ENCODE measurements at places on chromosomes 13 and 19.

DNA sequence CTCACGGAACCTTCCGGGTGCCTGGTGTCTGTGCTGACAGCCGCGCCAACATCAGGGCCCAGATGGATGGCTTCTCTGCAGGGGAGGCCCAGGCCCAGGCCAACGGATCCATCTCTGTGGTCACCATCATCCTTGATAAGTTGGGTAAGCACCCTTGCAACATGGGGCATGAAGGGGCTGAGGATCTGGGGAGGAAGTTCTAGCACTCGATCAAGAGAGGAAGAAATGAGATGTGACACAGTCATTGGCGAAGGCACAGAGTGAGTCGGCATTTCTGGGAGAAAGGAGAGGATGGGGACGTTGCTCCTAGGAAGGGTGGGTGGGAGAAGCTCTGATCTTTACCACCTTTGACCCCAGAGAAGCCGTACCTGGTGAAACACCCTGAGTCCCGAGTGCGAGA is 4.4 kb downstream of the CILP2 start:
- DNase-seq = no peak

GRCh38 chr19:4814625-4815425 is 16.7 kb downstream of the TICAM1 start:
- no peak for DNase-seq

DNA sequence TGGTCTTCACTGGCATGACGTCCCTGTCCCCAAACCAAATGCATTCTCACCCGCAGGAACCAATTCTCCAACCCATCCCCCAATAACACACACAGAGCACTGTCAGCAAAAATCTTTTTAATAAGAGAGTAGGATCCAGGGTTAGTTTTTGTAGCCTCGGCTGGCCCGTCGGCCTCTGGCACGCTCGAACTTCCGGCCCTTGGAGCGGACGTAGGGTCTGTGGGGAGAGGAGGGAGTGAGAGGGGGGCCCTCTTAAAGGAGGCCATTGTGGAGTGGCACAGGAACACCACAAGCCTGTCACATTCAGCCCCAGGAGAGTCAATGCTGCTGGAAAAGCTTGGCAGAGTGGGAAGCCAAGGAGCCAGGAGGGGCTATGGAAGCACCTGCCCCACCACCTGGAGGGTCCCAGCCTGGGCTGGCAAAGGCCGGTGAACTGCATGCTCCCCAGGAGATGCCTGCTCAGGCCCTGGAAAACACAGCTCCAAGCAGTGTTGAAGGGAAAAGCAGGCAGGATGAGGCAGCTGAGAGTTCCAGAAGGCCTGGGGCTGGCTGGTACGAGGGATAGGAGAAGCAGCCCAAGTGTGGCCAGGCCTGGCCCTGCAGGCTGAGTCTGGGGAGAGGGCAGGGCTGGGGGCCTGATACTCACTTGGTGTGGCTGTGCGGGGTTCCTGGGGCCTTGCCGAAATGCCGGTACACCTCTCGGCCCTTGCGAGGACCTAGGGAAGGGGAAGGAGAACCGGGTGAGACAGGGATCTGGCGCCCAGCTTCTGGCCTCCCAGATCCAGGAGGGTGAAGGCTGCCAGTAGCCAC is 560 bp upstream of the FAM83E start:
- no peak for DNase-seq

DNA sequence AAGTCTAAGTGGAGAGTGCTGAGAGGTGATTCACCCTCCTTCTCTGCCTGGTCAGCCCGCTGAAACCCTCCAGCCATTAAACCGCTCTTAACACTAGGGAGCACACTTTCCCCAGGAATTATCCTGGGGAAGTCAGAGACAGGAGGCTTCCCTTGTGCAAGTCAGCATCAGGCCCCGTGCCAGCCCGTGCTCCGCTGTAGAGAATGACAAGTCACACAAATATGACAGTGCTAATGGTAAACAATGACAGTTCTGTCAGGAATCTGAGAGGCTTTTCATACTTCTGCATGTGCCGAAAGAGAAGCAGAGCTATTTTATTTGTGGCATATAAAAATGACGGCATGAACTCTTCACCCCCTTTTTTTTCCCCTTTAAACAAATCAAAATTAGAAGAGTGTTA is 816.9 kb upstream of the SLC10A2 start:
- peak; percentile 82 for DNase-seq

- no peak for DNase-seq
These were observed 32.4 kb downstream of the ZSWIM4 start for GRCh38 chr19:13827656-13828055.

DNA sequence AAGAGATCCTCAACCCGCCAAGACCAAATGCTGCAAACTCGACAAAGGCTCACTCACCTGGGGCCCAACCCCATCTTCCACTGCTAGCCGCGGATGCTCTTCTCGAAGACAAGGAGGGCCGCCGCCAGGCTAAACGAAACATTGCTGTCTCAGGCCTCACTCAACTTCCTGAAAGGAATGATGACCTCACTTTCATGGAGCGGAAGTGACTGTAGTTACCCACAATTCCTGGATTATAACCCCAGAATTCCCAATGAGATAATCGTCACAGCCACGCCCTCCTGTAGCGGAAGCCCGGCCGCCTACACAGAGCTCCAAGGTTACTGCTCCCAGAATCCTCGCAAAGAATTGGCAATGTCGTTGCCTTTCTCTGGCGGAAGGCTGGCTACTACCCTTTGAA is 10.5 kb upstream of the ZNF112 start:
- no peak for DNase-seq

GRCh38 chr13:106555631-106556328 is 12.2 kb downstream of the ARGLU1 start:
- no peak for DNase-seq

DNA sequence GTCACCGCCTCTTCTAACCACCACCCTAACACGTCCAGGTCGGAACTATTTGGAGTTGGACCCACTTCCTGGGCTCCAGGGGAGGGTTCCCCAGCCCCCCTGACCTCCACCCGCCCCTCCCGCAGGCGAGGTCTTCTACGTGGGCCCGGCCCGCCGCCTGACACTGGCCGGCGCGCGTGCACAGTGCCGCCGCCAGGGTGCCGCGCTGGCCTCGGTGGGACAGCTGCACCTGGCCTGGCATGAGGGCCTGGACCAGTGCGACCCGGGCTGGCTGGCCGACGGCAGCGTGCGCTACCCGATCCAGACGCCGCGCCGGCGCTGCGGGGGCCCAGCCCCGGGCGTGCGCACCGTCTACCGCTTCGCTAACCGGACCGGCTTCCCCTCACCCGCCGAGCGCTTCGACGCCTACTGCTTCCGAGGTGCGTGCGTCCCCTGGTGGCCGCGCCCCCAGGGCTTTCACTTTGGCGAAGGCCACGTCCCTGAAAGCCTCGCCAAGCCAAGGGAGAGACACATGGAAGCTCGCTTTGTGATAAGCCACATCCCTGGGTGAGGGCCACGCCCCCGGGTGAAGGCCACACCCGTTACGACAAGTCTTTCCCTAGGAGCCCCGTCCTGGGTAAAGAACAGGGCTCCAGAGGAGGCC is 13.2 kb downstream of the NCAN start:
- DNase-seq = peak; percentile 87

- no peak for DNase-seq
These were observed 588.3 kb upstream of the SLITRK1 start for GRCh38 chr13:84470528-84470927.

- no peak for DNase-seq
These were observed 127.5 kb upstream of the OBI1 start for GRCh38 chr13:78786459-78786858.

GRCh38 chr13:113890774-113891480 is 27.1 kb upstream of the GAS6 start:
- no peak for DNase-seq

- no peak for DNase-seq
These were observed 4.1 kb downstream of the FRY start for GRCh38 chr13:32035716-32036115.

- no peak for DNase-seq
These were observed 154.6 kb upstream of the PRR20A start for GRCh38 chr13:56986121-56986520.

All from lower lobe of right lung (tissue), 2 donors.